Stimulated activated CD4-positive, alpha-beta T cell treated with anti-CD3 and anti-CD28 coated beads, Interleukin-4, amount 100 ng/mL, for 4 hours (primary cell): ENCODE measurements at places on chromosomes 2 and 18.

DNA sequence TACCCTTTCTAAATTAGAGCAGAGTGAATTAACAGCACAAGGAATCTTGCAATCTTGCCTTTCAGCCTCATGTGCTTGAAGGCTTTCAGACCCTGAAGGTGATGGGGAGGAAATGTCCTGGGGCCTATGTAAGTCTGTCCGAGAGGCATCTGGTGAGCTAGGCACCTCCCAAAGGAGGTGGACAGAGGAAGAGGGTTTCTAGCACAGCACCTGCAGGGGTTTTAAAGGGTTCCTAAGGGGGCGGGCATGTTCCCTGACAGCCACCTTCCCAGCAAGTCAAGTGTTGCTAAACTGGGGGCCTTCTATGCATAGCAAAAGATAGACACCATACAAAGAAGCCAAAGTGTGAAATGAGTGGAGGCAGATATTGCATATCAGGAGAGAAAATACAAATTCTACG lies 88.5 kb downstream of the CDH2 start:
- no peak for DNase-seq

DNA sequence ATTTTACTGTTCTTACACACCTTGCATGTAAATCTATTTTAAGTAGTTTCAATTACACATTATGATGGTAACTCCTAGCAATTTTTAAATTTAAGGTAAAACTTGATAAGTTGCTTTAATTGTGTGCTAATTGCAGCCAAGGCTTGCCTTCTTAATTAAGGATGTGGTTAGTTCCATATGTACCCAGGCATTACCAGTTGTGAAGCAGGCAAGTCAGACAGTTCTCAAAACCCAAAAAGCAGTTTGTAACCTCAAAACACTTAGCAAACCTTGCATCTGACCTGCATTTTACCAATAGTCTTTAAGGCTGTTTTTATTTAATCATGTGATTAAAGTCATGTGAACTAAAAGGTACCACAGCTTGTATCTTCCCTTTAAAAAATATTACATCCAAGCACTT lies 1159.4 kb downstream of the DSC3 start:
- no peak for DNase-seq

GRCh38 chr2:109289504-109290222 lies 160.7 kb downstream of the SH3RF3 start:
- DNase-seq: no peak

- DNase-seq: no peak
Measured at GRCh38 chr2:178429336-178429735, 21.6 kb downstream of the PRKRA start.

DNA sequence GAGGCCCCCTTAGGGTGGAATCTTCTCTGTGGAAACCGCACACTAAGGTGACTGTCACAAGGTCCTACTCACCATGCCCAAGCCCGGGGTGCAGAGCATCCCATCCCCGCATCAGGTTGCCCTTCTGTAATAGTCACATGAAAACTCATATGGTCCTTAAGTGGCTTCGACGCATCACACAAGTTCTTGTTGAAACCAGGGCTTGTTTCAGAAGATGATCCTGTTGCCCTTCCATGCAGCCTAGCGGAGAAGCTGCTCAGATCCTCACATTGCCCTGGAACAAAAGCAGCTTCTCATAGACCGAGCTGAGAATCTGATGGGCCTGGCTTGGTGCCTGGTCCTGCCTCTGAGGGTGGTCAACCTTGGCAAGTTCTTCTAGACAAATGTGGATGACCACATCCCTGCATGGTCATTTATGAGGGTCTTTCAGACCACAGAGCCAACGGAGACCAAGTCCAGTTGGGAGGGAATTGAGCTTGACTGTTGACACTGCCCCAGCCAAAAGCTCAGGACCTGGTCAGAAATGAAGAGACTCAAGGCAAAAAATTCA lies 54.1 kb downstream of the PDCL3 start:
- no peak for DNase-seq

DNA sequence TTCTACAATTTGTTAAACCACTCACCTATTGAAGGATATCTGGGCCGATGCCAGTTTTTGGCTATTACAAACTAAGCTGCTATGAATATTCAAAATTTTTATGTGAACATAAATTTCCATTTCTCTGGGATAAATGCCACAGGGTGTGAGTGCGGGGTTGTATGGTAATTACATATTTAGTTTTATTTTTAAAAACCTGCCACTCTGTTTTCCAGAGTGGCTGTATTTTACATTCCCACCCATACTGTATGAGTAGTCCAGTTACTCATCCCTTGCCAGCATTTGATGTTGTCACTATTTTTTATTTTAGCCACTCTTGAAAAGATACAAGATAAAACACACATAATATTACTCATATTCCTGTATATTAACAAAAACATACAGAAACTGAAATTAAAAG lies 22.9 kb downstream of the GRP start:
- no peak for DNase-seq

- DNase-seq: no peak
Measured at GRCh38 chr2:164677271-164677670, 56.0 kb upstream of the GRB14 start.

DNA sequence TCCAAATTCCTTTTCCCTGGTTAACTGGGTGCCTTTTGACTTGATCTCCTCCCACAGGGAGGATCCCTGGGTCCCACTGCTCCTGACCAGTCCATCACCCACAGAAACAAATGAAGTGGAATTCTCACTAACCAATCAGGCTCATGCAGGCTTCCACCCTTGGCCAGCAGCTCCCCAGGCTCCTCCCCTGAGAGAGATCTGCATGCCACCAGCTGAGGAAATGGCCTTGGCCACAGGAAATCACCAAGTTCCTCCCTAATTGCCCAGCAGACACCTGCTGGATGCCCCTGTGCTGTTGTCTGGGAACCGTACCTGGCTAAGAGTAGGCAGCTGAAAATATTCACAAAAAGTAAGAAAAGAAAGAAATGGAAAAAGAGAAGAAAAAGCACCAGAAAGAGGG lies 207.4 kb downstream of the NCK2 start:
- no peak for DNase-seq

GRCh38 chr2:109028738-109029489 lies 39.9 kb upstream of the EDAR start:
- DNase-seq: no peak

DNA sequence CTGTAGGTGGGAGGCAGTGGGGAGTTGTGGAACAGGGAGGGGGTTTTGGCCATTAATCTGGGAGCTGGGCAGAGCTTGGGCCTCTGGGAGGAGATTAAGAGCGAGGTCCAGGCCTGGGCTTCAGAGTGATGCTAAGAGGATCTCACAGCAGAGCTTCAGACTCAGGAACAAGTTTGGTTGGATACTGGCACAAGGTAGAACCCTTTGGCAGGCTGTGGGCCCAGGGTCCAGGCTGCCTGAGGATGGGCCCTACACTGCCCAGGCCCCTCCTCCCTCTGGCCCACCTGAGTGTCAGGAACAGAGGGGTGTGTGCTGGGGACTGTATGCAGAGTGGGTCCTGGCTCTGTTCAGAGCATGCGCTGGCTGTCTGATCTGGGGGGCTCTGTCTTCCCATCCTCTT lies 334.9 kb downstream of the CYP26B1 start:
- DNase-seq: no peak

DNA sequence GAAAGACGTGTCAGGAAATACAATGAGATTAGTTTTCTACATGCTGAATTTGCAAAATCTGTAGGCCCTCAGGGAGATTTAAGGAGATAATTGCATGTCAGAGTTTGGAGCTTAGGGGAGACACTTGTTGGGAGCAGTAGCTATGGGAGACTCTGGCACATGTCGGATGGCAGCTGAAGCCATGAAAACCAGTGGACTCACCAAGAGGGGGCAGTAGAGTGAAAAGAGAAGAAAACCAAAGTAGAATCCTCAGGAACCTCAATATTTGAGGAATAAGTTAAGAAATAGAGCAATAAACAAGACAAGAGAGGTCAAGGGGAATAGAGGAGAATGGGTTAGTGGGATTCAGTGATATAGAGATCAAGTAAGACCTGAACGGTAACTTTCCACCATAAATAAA lies 24.8 kb downstream of the RUFY4 start:
- DNase-seq: no peak

DNA sequence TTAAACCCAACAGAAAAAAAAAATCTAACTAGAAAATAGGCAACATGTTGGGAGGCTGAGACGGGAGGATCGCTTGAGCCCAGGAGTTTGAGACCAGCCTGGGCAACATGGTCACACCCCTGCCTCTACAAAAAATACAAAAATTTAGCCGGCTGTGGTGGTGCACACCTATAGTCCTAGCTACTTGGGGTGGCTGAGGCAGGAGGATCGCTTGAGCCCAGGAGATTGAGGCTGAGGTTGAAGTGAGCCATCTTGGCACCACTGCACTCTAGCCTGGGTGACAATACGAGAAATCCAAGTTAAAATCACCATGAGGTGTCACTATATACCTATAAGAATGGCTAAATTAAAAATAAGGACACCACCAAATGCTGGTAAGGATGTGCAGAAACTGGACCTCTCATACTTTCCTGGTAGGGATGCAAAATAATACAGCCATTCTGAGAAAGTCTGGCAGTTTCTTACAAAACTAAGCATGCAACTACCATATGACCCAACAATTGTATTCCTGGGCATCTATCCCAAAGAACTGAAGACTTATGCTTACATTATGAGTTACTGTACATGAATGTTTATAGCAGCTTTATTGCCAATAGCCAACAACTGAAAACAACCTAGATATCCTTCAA lies 2.2 kb downstream of the SEPTIN10 start:
- DNase-seq: no peak

GRCh38 chr2:194769030-194769429 lies 888.0 kb upstream of the SLC39A10 start:
- no peak for DNase-seq

GRCh38 chr2:236824836-236825235 lies 255.2 kb downstream of the ACKR3 start:
- no peak for DNase-seq

DNA sequence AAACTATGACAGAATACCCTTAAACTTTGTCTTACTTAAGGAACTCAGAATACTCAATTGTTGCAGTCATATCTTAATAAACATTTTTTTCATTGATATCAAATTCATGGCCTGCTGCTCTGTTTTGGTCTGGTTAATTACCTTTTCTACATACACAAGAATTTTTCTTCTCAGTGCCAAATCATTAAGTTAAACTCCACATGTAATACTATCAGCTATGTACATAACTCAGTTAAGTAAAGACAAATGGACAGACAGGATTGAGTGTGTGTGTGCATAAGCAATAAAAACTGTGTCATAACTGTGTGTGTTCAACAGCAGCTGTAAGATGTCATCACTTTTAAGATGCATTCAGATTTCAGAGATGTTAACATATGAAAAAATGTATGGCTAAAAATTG lies 34.4 kb downstream of the VRK2 start:
- DNase-seq: no peak

GRCh38 chr2:97910403-97911205 lies 85.1 kb downstream of the TMEM131 start:
- DNase-seq: no peak

- DNase-seq: no peak
Measured at GRCh38 chr2:164473021-164473420, 148.3 kb downstream of the GRB14 start.

GRCh38 chr2:153519257-153519875 lies 40.8 kb upstream of the RPRM start:
- DNase-seq: peak; percentile 47

DNA sequence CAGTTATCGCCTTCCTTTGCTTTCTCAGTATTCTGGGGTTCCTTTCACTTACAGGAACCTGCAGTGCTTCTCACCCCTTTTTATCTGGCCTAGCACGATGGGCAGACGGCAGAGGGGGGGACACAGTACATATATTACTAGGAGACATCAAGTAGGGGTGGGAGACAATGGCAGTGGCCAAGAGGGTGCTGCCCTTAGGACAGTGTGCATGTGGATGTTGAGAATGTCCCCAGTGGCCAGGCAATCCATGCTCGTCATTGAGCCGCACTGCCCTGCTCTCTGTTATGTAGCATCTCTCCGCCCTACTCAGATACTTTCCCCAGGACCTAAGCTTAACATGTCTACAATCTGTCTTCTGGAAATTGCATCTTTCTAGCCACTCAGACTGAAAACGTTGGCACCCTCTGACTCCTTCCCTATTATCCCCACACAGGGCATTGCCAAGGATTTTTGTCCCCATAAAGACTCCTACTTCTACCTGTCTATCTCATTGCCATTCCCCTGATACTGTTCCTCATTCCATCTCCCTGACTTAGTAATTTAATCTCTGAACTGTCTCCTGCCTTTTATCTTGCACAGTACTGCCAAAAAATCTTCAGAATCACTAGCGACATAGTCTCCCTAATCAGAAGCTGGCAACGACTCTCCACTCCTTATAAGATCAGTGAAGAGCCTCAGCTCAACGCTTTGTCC lies 6.6 kb downstream of the DSG2 start:
- no peak for DNase-seq

DNA sequence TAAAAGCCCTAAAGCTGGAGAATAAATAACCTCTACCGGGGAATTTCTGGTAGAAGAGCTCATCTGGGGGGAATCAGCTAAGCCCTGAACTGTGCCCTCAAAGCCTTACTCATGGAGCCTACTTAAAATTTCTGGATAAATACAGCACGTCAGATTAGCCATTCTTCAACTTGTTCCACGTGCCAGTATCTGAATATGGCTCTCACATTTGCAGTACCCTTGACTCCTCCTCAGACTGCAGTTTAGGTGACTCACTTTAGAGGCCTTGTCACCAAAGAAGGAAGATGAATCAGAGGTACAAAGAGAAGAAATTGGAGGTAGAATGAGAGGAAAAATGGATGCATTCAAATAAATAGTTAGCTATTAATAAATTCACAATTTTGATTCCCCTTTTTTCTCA lies 34.6 kb upstream of the POTEC start:
- no peak for DNase-seq

- DNase-seq: no peak
Measured at GRCh38 chr2:207291625-207292252, 126.0 kb upstream of the KLF7 start.

DNA sequence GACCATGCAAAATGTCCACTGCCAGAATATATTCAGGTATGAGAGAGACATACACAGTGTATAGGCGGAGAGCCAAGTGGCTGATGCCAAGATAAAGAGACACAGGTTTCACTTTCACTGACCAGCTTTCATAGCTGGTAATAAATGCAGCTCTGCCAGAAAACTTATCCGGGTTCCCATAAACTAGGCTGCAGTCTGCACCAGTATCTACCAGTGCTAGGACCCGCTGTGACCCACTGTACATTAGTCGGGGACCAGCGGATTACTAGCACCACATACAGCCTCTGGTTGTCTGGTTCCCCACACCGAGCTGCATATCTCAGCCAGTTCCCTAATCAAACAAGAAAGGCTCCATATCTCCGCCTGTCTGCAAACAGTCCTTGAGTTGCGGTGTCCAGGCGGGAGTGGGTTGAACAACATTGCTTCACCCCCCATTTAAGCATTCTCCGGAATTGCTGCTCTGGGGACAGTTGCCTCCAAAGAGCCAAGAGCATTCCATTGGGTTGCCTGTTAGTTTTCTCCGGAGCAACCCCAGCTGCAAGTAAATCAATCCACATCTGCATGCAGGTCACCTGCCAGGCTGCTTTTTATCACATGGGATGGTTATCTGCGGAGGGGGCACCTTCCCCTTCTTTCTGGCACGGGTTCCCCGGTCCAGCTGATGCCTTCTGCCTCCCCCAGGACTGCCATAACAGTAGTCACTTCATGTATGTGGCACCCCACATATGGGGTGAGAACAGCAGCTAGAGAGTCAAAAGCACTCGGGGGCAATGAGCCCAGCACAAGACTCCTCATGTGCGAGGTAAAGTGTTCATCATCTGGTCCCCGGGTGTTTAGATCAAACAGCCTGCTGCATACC lies 18.0 kb upstream of the KLHL23 start:
- no peak for DNase-seq

GRCh38 chr2:217667035-217667434 lies 335.8 kb downstream of the TNS1 start:
- DNase-seq: no peak
